ENCODE measurements at places on chromosomes 3 and 15.

- DNase-seq = no peak
These were observed 237.5 kb upstream of the STT3B start for GRCh38 chr3:31295150-31295765.

DNA sequence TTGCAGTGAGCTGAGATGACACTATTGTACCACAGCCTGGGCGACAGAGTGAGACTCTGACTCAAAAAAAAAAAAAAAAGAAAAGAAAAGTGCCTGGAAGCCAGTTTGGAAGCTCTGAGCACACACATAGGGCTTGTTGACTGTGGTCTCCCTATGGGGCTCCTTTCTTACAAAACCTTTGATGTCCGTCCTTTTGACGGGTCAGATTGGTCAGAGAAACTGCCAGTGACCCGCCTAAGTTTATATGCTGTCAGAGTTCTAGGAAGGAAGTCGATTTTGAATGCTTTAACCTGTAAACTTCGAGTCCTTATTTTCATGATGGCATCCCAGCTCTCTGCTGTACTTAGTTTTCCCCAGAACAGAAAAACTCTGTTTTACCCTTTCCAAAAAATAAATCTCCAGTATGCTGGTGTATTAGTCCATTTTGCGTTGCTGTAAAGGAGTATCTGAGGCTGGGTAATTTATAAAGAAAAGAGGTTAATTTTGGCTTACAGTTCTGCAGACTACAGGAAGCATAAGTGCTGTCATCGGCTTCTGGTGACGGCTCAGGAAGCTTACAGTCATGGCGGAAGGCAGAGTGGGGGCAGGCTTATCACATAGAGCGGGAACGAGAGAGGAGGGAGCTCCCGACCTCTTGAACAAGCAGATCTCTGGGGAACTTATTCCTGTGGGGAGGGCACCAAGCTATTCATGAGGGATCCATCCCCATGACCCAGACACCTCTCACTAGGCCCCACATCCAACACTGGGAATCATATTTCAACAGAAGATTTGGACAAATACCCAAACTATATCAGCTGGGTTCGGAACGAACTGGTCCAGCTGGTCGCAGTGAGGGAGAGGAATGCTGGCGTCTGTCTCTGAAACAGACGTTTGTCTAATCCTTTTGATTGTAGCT lies 72.3 kb downstream of the LMLN start:
- no peak for DNase-seq

DNA sequence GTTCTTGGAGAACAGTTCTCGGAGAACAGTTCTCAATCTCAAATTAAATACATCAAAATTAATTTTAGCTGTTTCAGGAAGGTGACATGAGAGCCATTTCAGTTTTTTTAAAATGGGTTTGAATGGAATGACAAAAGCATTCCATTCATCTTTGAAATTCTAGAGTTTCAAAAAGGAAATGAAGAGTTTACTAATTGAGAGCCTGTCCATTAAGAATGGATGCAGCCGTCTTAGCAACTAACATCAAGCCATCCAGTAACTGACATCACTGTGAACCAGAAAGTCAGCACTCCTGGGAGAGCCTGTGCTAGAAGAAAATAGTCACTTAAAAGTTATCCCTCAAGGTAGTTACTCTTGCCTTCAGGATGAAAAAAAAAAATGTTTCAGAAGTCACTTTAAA lies 47.0 kb upstream of the FSTL1 start:
- DNase-seq = no peak

GRCh38 chr3:195882002-195882441 lies 26.3 kb downstream of the TNK2 start:
- DNase-seq = no peak

DNA sequence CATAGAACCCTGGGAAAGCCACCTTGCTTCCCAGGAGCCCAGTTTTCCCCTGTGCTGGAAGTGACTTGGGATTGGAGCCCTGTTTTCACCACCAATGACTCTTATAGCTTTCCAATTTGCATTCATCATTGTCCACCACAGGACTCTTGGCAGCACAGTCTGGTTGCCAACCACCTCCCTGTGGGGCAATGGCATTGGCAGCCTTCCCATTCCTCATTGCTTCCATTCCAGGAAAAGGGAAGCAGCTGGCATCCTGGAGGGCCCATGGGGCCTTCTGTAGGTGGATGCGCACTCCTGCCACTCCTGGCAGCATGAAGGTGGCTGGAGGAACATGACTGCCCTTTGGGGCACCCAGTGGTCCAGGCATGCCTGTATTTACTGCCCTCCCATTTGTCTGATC lies 57.7 kb downstream of the FEM1B start:
- no peak for DNase-seq
